Pulmonary artery endothelial cell (primary cell): ENCODE measurements at places on chromosomes 12 and 14. TPM values are rescaled to one million over a fixed set of nuclear protein-coding genes. Genes with fewer than 3 reads are reported as not detected.

GRIP1 gene
- 0.14 TPM in 1 of 2 replicates, not detected in the other for total RNA-seq

TEX52 gene
- not detected in 2 replicates for total RNA-seq

RGS6 gene
- not detected in 2 replicates for total RNA-seq

MMP14 gene
- total RNA-seq = 237 and 295 TPM in 2 replicates

SSPN gene
- 1.1 and 2.0 TPM in 2 replicates for total RNA-seq

PRR4 gene
- 0.21 and 0.46 TPM in 2 replicates for total RNA-seq

GALC gene
- total RNA-seq = 12.0 and 16.9 TPM in 2 replicates

LMNTD1 gene
- total RNA-seq = not detected in 2 replicates

NAA25 gene
- total RNA-seq = 22.6 and 29.2 TPM in 2 replicates

ZDHHC22 gene
- total RNA-seq = under 0.01 and 0.04 TPM in 2 replicates

PPP4R4 gene
- total RNA-seq = 0.04 TPM in 1 of 2 replicates, not detected in the other

DHRS2 gene
- total RNA-seq = 0.07 and 0.21 TPM in 2 replicates

RERGL gene
- total RNA-seq = not detected in 2 replicates

OR4K2 gene
- total RNA-seq = not detected in 2 replicates

LBHD2 gene
- not detected in 2 replicates for total RNA-seq

LUM gene
- 0.07 and 0.46 TPM in 2 replicates for total RNA-seq

ACVRL1 gene
- 439 and 664 TPM in 2 replicates for total RNA-seq

SLC16A7 gene
- total RNA-seq = 10.7 and 12.4 TPM in 2 replicates

OTX2 gene
- total RNA-seq = not detected in 2 replicates

PDE3A gene
- total RNA-seq = 48.4 and 51.1 TPM in 2 replicates

RIMKLB gene
- 54.4 and 130 TPM in 2 replicates for total RNA-seq

KRT77 gene
- not detected in 2 replicates for total RNA-seq

SMIM41 gene
- 0.07 and 0.21 TPM in 2 replicates for total RNA-seq

SIX1 gene
- 0.73 and 1.4 TPM in 2 replicates for total RNA-seq

PTGER2 gene
- not detected in 2 replicates for total RNA-seq

GPR68 gene
- total RNA-seq = 0.46 and 1.3 TPM in 2 replicates

TAMALIN gene
- 42.7 and 42.8 TPM in 2 replicates for total RNA-seq

WSCD2 gene
- not detected in 2 replicates for total RNA-seq

RNU6-8 gene
- not detected in 2 replicates for total RNA-seq

SLC2A3 gene
- 17.2 and 36.9 TPM in 2 replicates for total RNA-seq

TAPBPL gene
- 5.4 and 6.5 TPM in 2 replicates for total RNA-seq

ART4 gene
- 18.7 and 74.4 TPM in 2 replicates for total RNA-seq

TSPAN8 gene
- 0.18 and 0.33 TPM in 2 replicates for total RNA-seq

CISTR gene
- total RNA-seq = not detected in 2 replicates

TMEM63C gene
- not detected in 2 replicates for total RNA-seq

AQP2 gene
- total RNA-seq = not detected in 2 replicates

TAS2R7 gene
- not detected in 2 replicates for total RNA-seq

SOAT2 gene
- total RNA-seq = not detected in 2 replicates

OGFOD2 gene
- total RNA-seq = 9.1 and 12.3 TPM in 2 replicates

PRPF39 gene
- total RNA-seq = 26.1 and 29.0 TPM in 2 replicates

NAV3 gene
- 28.7 and 40.6 TPM in 2 replicates for total RNA-seq

ASCL1 gene
- not detected in 2 replicates for total RNA-seq

AMHR2 gene
- total RNA-seq = not detected in 2 replicates

OTOGL gene
- 0.63 and 5.3 TPM in 2 replicates for total RNA-seq

EIF2S3B gene
- total RNA-seq = 1.4 and 2.6 TPM in 2 replicates

HCAR1 gene
- total RNA-seq = under 0.01 and 0.04 TPM in 2 replicates

DNAI7 gene
- not detected in 2 replicates for total RNA-seq

RD3L gene
- total RNA-seq = not detected in 2 replicates

UNC79 gene
- under 0.01 TPM in 1 of 2 replicates, not detected in the other for total RNA-seq

RDH12 gene
- total RNA-seq = not detected in 2 replicates

A2ML1 gene
- 0.18 TPM in 1 of 2 replicates, not detected in the other for total RNA-seq
